ENCODE measurements at places on chromosomes 6 and 20.

DNA sequence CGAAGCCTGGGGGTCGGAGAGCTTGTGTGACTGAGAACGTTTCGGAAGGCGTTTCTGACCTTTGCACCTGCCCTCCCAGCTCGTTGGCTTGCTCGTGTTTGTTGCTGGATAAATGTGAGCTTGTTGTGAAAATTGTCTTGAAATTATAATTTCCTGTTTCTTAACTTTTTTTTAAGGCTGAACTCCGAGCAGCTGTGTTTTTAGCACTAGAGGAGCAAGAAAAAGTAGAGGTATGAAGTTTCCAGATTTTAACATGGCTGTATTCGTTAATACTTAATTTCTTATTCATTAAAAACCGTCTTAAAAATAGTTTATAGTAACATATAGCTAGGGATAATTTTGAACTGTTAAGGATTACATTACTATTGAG lies 672 bp downstream of the CEP43 start:
- DNase-seq, result no peak

DNA sequence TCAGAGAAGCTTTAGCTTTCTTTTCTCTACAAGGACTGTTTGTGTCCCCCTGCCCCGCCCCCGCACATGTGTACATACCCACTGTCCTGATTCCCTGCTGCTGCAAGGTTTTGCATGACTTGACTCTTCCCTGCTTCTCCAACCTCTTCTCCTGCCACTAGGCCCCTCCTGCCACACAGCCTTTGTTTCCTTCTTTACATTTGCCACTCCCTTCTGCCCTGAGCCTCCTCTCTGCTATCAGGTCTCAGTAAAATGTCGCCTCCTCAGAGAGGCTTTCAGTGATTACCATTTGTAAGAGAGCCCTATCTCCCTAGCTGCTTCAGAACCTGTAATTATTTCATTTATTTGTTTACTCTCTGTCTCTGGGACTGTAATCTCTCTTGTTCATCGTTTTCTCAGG lies 56.4 kb upstream of the VSTM2L start:
- no peak for DNase-seq

DNA sequence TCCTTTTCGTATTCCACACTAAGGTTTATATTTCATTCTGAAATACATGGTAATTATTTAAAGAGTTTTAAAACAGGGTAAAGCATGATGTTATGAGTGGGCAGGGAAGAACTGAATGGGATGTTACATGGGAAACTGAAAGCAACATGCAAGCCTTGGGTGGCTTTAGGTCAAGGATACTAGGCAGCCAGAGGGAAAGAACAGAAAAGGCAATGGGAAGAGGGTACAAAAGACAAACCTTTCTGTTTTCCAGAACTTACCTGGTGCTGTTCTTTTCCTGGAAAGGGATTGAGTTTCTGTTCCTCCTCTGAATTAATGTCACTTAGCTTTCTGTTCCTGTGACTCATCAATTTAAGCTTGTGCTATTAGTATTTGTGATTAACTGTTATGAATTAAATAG lies 71.2 kb upstream of the SMIM8 start:
- DNase-seq, result no peak

- no peak for DNase-seq
Measured at GRCh38 chr20:25514747-25515340, 70.5 kb downstream of the NINL start.

DNA sequence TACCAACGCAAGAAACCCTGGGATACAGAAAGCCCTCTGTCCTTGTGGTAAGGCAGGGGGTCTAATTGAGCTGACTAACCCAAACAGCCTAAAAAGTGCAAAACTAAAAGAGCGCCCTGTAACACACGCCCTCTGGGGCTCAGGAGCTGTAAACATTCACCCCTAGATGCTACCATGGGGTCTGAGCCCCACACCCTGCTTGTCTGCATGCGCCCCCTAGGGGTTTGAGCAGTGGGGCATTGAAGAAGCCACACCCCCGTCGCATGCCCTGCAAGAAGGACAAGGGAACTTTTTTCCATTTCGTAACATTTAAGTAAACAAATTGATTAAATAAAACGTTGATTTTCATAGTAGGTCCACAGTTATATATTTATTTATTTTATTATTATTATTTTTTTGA lies 616.9 kb upstream of the MAN1A1 start:
- DNase-seq, result no peak

GRCh38 chr6:4365686-4366085 lies 230.3 kb upstream of the ECI2 start:
- no peak for DNase-seq

DNA sequence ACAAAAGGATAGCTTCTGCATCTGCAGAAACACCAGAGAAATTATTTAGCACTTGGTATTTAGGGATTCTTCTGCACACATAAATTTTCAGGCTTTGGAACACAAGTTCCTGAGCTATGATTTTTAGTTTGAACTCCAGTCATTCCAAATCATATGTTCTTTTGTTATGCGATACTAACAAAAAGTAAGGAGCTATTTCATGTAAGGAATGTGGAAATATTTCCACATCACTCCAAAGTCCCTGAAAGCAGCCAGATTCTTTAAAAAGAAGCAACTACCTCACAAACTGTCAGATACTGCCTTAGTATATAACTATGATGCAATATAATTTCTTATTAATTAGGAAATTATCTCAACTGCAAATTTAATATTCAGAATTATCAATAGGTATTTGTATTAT lies 106.9 kb downstream of the RNGTT start:
- DNase-seq, result no peak

GRCh38 chr20:38128691-38129090 lies 36.4 kb downstream of the TGM2 start:
- DNase-seq, result no peak

DNA sequence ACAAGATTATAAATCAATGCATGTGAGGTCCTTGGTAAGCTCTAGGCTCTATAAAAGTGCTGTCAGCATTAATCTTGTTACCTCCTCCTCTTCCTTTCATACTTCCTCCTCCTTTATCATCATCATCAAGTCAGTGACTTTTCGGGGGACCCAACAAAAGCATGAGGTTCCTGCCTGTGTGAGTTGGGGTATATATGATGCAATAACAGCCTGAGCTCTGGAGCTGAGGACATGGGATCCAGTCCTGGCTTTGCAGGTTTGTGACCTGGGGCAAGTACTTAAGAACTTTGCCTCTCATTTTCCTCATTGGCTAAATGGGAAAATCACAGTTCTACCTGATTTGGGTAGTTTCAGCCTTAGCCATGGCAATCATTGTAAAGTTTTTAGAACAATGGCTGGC lies 7.1 kb upstream of the PHACTR3 start:
- DNase-seq, result no peak
